ENCODE measurements at places on chromosomes 13 and 19.

GRCh38 chr19:1650650-1651567 lies 1.5 kb downstream of the TCF3 start:
- no peak for DNase-seq

DNA sequence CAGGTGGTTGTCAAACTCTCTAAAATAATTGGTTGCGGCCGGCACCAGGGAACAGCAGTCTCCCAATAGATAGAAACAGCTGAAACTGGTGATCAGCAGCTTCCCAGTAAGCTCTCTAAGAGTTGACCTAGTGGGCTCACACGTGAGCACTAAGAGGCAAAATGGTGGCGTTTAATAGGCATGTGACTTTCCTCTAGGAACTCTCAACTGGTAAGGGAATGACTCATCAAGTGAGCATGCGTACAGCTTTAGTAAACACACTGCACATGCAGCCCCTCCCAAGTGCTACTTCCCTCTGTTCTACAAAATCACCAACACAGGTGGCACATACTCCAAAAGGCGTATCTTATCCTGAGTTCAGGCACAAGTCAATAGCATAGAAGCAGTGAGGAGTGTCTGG lies 41.7 kb downstream of the TNFSF11 start:
- no peak for DNase-seq

DNA sequence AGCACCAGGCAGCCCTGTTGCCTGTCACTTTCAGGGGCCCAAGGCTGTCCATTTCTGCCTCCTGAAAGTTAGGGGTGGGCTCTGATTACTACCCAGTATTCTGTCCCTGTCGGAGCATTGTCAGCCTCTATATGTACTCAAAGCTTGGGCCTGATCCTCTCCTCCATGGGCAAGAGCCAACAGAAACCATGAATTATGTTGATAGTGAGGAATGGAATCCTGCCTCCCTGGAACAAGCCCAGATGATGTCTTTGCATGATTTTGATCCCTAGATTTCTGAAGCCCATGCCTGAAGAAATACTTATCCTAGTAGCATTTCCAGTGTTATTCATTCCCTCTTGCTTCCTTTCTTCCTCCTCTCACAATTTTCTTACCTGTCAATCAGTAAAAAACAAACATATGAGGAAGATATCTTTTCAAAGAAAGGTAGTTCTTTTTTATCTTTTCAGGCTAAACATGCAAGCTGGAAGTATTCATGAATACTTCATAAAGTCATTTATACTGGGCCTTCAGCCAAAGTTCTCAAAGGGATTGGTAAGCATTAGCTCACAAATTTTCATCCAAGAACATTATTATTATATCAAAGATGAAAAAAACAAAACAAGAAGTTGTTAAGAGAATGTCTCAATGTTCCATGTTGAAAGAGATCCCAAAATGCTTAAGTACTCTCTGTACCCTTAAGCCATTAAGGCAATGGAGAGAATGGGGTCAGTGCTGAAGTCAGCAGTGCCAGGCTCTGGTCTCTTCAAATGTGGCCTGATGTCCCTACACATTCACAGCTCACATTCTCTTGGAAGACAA lies 171.7 kb downstream of the NHLRC3 start:
- DNase-seq: no peak

- DNase-seq: no peak
These were observed 16.6 kb downstream of the PLK5 start for GRCh38 chr19:1540365-1540925.

DNA sequence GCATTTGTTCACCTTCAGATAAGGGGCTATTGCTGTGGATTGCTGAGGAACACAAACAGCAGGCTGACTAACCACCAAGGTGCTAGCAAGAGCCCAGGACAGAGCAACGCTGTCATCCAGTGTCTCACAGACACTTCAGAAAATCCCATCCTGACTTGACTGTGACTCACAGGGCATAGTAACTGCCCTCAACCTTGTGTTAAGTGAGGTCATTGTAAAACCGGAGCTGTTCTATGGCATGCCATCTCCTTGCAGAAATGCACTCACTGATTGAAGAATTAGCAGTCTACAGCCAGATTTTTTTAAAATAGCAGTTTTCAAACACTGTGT lies 51.1 kb downstream of the TNFRSF19 start:
- no peak for DNase-seq

DNA sequence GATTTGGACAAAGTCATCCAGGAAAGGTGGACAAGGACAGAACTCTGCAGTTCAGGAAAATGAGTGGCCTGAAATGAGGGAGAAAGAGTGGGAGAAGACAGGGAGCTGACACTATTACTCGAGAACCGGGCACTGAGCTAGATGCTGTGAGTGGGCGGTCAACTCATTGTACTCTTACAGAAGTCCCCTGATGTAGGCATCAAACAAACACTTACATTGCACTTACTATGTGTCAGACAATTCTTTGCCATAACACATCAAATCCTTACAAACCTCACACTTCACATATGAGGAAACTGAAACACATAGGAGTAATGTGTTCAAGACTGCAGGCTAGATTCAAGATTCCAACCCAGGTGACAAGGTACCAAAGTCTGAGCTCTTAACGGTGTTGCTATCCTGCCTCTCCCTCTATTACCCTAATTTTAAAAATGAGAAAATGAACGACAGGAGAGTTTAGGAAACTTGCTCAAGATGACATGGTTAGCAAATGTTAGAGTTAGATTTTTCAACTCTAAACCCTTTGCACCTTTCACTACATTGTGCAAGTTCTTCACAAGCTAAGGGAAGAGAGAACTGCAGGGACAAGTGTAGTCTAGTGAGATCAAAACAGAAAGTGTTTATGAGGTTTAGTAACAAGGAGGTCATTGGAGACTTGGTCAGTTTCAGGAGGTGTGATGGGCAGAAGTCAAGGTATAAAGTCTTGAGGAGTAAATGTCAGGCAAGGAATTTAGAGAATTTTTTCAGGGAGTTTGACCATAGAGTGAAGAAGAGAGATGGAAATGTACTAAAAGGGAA lies 4.9 kb upstream of the MEDAG start:
- DNase-seq: no peak

DNA sequence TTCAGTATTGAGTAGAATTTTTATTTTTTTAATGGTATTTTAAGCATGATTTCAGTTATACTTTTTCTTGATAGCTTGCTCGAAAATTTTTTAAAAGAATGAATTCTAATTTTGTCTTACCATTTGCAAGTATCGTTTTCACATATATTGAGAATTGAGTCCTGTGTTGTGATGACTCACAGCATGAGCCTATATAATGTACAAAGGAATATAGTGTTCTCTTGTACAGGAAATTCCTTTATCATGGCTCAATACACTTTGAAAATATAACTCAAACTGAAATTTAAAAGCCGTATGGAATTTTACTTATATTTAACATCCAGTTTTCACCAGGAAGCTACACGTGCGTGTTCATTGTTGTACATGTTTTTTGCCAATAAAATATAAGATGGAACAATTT lies 161.1 kb upstream of the TMTC4 start:
- no peak for DNase-seq

GRCh38 chr13:39415008-39415802 lies 187.8 kb downstream of the LHFPL6 start:
- DNase-seq: no peak

- no peak for DNase-seq
These were observed 26.4 kb downstream of the CDK8 start for GRCh38 chr13:26280295-26280694.

GRCh38 chr13:111115965-111116521 lies 933 bp downstream of the ARHGEF7 start:
- peak; percentile 38 for DNase-seq

DNA sequence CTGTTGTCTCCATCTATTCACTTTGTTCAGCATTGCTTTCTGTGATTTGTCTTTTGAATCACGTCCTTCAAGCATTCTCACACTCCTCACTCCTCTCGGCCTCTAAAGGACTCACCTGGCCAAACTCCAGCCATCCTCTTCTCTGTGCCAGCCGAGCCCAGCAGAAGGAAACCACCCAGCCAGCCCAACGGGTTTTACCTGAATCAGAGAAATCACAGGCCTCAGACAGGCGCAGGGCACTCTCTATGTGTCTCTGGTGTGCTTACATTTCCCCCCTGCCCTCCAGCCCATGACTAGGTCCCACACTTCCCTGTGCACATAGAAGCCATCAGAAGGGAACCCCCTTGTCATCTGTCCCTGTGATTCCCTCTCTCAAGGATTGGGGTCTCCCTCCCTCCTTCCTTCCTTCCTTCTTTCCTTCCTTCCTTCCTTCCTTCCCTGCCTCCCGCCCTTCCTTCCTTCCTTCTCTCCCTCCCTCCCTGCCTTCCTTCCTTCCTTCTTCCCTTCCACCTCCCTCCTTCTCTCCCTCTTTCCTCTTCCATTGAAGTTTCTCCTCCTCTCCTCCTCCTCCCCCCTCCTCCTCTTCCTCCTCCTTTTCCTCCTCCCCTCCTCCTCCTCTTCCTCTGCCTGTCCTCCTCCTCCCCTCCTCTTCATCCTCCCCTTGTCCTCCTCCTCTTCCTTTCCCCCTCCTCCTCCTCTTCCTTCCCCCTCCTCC lies 8.8 kb upstream of the ZNF541 start:
- DNase-seq: no peak

DNA sequence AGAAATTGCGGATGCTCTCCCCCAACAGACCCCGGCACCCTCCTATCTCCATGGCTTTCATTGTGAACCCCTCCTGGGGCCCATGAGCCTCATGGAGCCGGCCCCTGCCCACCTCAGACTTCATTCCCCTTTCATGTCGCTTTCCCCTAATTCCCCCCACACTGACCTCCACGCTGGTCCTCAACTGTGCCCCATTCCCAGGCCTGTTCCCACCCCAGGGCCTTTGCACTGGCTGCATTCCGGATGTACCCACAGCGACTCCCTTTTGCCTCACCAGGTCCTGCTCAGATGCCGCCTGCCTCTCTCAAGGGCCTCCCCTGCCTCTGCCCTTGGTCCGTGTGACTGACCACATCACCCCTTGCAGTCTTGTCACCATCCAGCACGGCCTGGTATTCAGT lies 13.3 kb downstream of the SLC27A1 start:
- no peak for DNase-seq

DNA sequence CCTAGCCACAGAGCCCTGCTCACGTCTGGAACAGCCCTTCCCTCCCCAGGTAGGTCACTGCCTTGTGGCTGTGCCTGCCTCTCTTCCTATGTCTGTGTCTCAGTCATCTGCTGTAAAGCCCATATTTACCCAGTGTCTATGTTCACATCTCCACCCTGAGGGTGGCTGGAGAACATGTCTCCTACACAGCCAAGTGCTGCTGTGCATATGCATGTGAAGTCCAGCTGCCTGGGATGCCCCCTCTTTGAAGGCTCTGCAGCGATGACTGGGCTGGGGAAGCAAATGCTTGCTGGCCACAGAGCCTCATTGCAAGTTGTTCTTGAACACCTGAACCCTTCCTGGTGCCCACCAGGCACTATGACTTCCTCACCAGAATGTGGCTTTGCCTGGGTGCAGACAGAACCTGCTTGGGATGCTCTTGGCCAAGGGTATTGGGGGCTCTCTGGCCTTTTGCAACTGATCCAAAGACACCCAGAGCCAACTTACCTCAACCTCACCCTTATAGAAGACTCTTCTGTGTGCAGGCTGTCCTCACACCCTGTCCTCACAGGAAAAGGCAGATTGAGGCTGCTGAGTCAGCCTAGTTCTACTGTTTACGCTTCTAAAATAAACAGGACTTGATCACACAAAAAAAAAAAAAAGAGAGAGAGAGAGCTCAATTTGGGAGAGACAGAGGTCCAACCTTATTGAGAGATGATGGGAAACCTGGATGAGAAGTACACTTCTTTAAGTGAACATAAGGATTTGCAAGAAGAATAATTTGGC lies 26.5 kb downstream of the MRPL57 start:
- no peak for DNase-seq
